ENCODE measurements at places on chromosomes 16 and 17.

- peak; percentile 61 for DNase-seq
Observed at GRCh38 chr17:66301864-66302741, at the start of gene PRKCA. TSS of gene PRKCA (plus strand) at chr17:66302613.

GRCh38 chr16:58843675-58844074 lies 109.6 kb upstream of the GOT2 start:
- DNase-seq = no peak

DNA sequence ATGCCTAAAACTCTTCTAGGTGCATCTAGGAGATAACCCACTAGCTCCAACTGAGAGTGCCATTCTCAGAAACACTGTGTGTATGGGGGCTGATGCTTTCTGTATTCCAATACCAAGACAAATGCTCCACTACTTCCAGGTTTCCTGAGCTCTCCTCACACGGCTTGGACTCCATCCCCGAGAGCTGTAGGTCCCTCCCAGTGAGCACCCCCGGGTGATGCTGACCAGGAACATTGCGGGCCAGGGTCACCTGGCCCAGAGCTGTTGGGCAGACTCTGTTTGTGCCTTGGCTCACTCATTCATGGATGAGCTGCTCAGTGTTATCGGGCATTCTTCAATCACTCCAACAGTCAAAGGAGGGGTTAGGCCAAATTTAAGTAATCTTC lies 7.0 kb downstream of the CUEDC1 start:
- DNase-seq = no peak

- no peak for DNase-seq
Observed at GRCh38 chr16:88923926-88924833, 52.8 kb downstream of the CBFA2T3 start.

GRCh38 chr17:82615084-82616020 lies 32.9 kb downstream of the WDR45B start:
- DNase-seq = no peak

- DNase-seq = no peak
Observed at GRCh38 chr16:66774981-66775380, 23.6 kb upstream of the DYNC1LI2 start.

GRCh38 chr16:88550246-88550661 lies 19.9 kb upstream of the ZC3H18 start:
- DNase-seq = no peak

- no peak for DNase-seq
Observed at GRCh38 chr17:74785981-74786360, 9.8 kb upstream of the NAT9 start.

- no peak for DNase-seq
Observed at GRCh38 chr16:56895813-56896212, 30.8 kb downstream of the SLC12A3 start.

DNA sequence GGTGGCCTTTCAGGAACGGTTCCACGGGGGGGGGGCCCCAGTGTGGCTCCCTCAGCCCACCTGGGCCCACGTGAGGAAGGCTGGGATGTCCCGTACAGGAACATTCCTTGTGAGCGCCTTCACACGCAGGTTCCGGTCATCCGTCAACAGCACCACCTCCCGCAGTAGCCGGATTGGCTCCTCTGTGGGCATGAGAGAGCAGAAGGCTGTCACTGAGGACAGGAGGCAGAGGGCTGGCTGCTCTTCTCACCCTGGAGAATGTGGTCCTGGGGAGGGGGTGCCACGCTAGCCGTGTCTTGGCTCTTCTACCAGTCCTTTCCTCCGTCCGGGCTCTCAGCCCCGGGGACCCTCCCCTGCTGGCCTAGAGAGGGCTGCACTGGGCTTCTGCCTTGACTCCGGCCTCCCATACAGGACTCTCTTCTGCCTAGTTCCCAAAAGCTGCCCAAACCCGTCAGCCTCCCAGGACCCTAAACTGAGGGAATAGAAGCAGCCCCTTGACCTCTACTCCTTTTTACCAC lies 6.6 kb downstream of the HIC1 start:
- no peak for DNase-seq

DNA sequence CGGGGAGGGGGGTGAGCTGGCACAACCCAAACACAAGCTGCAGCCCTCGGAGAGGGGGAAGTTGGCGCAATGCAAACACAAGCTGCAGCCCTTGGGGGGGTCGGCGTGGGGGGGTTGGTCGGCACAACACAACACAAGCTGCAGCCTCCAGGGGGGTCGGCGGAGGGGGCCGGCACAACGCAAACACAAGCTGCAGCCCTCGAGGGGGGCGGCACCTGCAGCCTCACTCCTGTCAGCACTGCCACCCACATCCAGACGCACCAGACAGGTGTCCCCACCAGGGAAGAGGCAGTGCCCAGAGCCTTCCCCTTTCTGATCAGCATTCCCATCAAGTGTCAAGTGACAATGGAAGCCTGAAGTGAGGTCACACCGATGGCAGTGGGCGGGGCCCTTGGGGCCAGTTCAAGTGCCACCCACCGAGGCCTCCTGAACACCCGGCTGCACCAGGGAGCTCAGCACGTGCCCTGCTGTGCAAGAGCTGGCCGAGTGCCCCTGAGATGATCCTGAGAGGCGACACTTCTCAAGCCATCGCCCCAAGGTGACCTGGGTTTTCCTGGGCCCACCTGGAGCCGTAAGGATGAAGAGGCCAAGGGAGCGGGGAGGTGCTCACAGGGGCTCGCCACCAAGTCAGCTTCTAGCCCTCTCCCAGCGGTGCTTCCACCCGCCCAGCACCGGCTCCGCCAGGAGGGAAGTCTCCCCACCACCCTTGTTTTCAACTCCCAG lies 59.3 kb downstream of the KLHDC4 start:
- DNase-seq = no peak

DNA sequence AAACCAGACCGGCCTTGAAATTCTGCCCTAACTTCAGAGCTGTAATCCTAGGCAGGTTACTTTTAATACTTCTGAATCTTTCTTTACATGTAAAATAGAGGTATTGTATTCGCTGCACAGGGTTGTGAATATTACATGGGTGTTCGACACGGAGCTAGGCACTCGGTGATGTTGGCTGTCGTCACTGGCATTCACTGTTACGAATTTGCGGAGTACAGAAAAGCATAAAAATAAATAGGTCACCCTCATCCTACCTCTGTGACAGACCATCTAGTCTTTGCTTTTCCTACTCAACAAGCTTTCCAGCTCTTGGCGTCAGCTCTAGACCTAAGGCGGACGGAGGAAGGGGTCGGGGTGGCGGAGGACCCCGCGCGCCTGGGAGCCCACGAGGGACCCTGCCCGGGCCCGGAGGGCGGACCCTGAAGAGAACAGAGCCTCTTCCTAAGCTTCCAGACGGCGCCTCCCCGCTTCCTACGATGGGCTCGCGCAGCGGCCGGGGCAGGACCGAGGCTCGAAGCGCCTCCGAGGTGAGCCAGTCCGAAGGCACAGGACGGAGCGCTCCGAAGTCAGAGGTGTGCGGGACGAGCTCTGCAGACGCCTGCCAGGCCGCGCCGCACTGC lies 879 bp upstream of the SPG7 start:
- no peak for DNase-seq
